ENCODE measurements at places on chromosomes 1 and 21.

GRCh38 chr1:205244384-205244783, 16.6 kb downstream of the TMCC2 start:
- DNase-seq, result no peak

GRCh38 chr1:198417039-198417438, 123.4 kb downstream of the ATP6V1G3 start:
- DNase-seq, result no peak

GRCh38 chr1:220604926-220605325, 77.0 kb downstream of the MARK1 start:
- DNase-seq, result no peak

DNA sequence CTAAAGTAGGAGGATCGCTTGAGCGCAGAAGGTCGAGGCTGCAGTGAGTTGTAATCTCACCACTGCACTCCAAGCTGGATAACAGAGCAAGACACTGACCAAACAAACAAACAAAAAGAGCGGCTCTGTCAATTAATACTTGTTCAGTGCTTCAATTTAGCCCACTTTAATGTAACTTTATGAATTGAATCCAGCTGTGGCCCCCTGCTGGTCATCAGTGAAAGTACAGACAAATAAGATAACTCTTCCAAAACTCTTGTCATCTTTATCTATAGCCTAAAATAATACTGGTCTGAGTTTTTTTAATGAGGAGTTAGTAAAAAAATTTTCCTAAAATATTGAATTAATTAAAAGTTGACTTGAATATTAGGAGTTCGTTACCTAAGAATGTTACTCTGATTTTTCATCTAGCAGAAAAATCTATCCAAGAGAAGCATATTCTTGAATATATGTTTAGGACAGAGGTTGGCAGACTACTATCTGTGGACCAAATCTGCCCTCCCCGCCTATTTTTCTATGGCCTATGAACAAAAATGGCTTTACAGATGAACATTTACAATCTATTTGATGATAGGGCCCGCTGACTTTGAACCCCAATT, 26.1 kb downstream of the ATP5PF start:
- DNase-seq, result peak; percentile 28

- DNase-seq, result peak; percentile 64
Measured at GRCh38 chr1:234065794-234066447, 161.4 kb downstream of the SLC35F3 start.

- no peak for DNase-seq
Measured at GRCh38 chr1:27973771-27974416, 14.1 kb downstream of the XKR8 start.

- no peak for DNase-seq
Measured at GRCh38 chr1:32007591-32007940, 6.1 kb upstream of the KHDRBS1 start.

DNA sequence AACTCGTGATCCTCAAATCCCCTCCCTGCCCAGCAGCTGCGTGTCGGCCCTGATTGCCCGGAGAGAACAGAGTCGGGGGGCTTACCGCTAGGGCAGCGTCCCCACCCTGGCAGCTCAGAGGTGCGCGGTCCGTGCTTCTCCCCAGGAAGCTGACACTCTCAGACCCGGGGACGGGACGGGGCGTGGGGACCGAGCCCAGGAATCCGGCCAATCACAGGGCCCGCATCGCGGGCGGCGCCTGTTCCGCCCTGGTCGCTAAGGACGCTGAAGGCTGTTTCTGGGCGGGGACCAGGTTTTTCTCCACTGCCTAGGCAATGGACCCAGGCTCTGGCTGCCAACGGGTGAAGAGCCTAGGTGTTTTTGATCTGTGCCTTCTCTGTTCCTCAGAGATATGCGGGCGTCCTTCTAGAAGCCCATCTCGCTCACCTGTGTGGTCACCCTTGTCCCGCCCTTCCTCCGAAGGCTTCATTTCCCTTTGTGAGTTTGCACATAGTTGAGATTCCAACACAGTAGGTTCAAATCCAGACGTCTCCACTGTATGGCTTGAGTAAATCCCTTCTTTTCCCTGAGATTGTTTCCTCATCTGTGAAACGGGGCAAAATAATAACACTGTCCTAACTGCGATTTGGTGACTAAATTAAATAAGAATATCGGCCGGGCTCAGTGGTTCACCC, at the start of gene C1orf87:
Gene C1orf87, minus strand, starts transcription at position 166 of the 674 bp plus-strand sequence. CDS start 1,127 bp downstream, outside the sequence.
- DNase-seq, result no peak

DNA sequence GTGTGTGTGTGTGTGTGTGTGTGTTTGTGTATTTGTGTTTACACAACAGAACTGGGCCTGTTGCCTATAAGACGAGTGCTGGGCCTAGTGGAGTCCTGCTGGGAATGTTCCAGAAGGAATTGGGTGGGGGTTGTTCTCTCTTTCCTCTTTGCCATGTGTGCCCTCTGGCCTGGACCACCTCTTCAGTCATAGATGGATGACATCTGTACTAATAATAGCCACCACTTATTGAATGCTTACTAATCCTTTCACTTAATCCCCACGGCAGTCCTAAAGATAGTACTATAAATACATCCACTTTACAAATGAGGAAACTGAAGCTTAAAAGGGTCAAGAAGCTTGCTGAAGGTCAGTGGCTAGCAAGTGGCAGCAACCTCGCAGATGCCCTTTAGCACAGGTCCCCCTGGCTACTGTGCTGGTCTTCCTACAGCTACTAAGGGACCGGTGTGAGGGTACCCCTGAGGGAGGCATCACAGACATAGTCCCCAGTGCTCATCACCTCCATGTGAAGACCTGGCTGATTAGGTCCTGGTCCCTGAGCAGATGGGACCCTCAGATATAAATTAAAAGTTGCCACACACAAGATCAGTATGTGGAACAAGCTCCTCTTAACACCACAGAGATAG, 55.2 kb upstream of the KIF1B start:
- DNase-seq, result no peak

- DNase-seq, result peak; percentile 72
Measured at GRCh38 chr1:244970236-244970743, 105.9 kb upstream of the HNRNPU start.

Data from HL-60 (cell line).